ENCODE measurements at places on chromosomes 16 and 17.

- DNase-seq = peak; percentile 55
Measured at GRCh38 chr17:38798614-38799500, 499 bp downstream of the PIP4K2B start.

GRCh38 chr17:57439651-57440050, 183.3 kb downstream of the MSI2 start:
- no peak for DNase-seq

DNA sequence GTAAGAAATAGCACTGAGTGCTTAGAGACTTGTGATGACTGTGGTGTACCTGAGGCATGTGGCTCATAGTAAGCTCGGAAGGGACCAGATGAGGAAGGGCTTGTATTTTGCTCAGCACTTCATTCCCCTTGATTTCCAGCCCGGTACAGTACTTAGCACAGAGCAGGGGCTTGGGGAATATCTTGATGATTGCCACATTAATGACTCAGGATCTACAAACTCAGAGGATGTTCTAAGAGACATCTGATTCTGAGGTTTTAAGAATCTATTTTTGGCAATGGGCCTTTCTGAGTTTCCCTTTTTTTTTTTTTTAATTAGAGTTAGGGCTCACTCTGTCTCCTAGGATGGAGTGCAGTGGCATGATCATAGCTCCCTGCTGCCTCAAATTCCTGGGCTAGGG, 9.1 kb downstream of the ASPHD1 start:
- no peak for DNase-seq

- DNase-seq = peak; percentile 60
Measured at GRCh38 chr16:1773703-1774447, 941 bp upstream of the MRPS34 start.

DNA sequence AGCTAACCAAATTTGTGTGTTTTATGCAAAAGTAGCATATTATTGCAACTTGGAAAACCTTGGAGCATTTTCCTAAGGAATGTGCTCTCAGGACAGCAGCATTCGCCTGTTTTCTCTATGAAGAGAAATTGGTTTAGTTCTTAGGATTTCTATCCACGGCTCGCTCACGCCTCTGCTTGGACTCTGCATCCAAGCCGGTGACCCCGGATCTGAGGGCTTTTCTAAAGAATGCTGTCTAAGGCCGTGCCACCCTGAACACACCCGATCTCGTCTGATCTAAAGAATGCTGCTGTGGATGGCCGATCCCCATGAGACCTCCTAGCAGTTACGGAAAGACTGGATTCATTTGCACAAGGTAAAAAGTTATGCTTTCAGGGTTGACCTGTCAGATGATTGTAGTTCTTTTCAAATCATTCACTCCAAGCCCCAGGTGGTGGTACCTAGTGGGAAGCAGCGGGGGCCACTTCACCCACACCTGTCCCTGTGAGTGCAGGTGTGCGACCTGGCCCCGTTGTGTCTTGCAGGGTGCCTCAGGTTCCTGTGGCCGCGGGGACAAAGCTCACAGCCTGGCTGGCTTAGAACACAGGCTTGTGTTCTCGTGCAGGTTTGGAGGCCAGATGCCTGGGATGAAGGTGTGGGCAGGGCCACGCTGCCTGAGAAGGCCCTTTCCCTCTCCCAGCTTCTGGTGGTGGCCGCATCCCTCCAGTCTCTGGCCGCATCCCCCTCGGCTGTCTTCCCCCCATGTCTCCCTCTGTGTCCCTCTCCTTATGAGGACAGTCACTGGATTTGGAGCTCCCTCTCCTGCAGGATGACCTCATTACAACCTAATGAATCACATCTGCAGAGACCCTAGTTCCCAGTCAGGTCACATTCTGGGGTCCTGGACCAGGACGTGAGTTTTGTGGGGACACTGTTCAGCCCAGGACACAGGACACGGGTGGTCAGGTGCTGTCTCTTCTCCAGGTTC, 71.1 kb downstream of the BANP start:
- DNase-seq = no peak

- no peak for DNase-seq
Measured at GRCh38 chr16:87107201-87107600, 210.0 kb downstream of the C16orf95 start.

GRCh38 chr17:31318851-31319661, 2.4 kb downstream of the EVI2A start:
- no peak for DNase-seq

DNA sequence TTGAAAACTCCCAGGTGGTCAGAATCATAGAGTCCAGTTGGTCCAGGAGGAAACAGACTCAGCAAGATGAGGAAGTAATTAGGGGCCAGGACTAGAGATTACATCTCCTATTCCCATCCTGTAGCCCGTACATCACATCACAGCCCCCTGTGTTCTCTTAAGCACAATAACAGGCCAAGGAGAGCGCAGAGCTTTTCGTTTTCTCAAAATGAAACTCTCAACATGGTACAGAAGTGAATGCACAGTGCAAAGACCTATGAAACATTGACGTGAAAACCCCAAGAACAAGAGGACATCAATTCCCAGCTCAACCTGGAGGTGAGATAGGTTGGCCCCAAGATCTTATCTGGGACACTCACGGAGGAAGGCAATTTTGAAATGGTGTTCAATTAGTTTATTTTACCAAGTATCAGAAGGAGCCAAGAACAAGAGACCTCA, 9.0 kb downstream of the PIK3R5 start:
- no peak for DNase-seq

DNA sequence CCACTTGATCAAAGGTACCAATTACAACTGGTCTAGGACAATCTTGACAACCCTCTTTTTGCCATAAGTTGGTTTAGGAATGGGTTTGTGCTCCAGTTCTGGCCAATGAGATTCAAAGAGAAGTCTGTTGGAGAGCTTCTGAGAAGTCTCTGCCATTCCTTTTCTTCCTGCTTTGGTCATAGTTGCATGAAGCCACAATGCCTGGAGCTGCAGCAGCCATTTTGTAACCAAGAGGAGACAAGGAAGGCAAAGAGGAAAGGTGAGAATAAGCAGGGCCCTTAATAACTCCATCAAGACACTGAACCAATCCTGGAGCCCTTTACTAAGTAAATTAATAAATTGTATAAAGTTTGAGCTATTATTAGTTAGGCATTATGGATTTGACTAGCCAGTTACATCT, 3.4 kb upstream of the C17orf50 start:
- no peak for DNase-seq

- DNase-seq = no peak
Measured at GRCh38 chr16:48535369-48535787, 74.6 kb downstream of the N4BP1 start.

DNA sequence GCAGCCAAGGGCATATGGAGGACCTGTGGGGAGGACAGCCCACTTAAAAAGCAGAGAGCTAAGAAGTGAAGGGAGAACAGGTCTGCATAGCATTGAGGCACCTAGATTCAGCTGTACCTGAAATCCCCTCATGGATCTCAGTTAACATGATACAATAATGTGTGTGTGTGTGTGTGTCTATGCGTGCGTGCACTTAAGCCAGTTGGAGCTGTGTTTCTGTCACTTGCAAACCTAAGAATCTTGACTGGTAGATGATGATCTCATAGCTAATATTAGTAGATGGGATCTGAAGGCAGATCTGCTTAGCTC, 1.7 kb upstream of the ITPRIPL2 start:
- no peak for DNase-seq

DNA sequence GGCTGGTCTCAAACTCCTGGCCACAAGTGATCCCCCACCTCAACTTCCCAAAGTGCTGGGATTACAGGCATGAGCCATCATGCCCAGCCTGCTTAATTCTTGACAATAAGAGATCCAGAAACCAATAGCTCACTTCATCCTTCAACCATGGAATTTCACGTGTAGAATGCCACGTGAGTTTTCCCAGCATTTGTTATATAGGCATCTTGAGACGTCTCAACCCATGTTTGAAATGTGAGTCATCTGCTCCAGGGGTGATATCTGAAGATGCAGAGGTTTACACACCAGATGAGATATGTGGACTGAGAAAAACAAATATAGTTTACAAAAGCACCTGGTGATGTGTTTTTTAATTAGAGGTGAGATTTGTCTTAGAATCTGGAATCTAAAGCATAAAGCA, 7.1 kb downstream of the TEKT3 start:
- no peak for DNase-seq

- no peak for DNase-seq
Measured at GRCh38 chr16:85682516-85682915, 6.2 kb downstream of the GINS2 start.

DNA sequence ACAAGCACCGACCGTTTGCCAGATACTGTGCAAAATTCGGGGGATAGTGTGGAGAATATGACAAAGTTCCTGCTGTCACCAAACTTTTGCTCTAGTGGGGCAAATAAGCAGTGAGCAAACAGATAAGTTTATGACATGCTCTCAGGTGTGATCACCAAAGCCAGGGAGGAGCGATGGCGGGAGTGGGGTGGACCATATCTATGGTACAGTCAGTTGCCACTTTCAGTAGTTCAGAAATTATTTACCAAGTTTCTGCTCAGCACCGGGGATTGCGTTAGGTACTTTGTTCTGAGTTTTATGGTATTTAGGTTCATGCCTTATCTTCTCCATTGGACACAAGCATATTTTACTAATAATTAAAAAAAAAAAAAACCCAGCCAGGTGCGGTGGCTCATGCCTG, 11.9 kb downstream of the MSI2 start:
- DNase-seq = no peak

GRCh38 chr16:66653581-66654350, 42.8 kb downstream of the CMTM4 start:
- DNase-seq = no peak

GRCh38 chr17:63039342-63039741, 73.3 kb downstream of the TANC2 start:
- no peak for DNase-seq

DNA sequence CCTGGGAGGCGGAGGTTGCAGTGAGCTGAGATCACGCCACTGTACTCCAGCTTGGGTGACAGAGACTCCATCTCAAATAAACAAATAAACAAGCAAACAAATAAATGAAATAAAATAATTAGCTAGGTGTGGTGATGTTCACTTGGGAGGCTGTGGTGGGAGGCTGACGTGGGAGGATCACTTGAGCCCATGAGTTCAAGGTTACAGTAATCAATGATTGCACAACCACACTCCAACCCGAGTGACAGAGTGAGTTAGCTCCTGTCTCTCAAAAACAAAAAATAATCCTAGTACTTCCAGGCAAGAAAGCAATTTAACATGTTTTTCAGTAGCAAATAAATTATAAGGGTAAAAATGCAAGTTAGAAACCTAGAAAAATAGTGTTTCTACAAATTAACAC, 26.4 kb downstream of the CFDP1 start:
- no peak for DNase-seq

- DNase-seq = no peak
Measured at GRCh38 chr17:78595135-78595810, 18.1 kb upstream of the DNAH17 start.

- DNase-seq = peak; percentile 47
Measured at GRCh38 chr16:11642765-11643116, 25.5 kb upstream of the SNN start.

DNA sequence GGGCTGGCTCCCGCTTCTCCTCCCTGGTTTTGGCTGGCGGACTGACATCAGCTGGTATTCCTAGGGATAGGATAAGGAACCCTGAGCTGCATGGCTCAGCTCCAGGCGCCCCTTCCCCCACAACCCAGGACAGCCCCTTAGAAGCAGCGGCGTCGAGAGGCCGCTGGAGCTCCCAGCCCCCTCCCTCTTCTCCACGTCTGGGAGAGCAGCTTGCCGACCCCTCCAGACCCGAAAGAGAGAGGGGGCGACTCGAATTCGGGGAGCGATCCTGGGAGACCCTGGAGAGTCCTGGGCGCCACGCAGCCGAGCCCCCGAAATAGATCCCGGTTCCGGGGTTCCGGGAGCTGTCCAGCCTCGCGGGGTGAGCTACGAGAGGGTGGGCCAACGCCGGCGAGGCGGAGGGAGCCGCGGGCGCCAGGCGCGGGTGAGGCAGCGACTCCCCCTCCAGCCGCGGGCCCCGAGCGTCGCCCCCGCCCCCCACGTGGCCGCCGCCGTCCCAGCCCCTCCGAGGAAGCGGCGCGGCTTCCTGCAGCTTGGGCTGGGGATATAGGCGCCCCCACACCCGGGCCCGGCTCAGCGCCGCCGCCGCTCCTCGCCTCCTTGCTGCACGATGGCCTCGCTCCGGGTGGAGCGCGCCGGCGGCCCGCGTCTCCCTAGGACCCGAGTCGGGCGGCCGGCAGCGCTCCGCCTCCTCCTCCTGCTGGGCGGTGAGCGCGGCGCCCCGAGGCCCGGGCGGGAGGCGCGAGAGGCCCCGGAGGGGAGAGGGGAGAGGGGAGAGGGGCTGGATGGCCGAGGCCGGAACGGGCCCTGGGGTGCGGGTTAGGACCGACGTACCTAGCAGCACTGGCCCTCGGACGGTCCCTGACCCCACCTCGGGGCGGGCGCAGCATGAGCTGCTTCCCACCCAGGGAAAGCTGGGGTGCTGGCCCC, at the start of gene RAMP2:
Gene RAMP2, plus strand, starts transcription at position 576 of the 930 bp plus-strand sequence. Its CDS starts 35 bp downstream, at position 611.
- no peak for DNase-seq

DNA sequence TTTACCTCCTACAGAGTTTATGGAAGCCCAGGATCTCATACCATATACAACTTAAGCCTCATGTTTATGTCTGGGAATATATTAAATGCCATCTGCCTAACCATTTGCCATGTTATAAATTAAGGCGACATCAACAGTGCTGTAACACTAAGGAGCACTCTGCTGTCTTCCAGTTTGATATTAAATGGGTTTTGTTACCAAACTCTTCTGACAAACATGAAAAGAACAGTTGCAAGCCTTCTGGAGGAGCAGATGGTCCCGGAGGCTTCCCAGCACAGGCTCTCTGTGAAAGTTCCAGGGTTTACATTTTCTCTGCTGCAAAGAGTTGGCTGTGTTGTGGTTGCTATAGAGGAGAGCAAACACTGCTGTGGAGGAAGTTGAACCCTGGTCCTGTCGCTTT, 545.3 kb upstream of the SALL1 start:
- DNase-seq = no peak

- peak; percentile 51 for DNase-seq
Measured at GRCh38 chr16:50253514-50253910, 12.8 kb upstream of the ADCY7 start.

DNA sequence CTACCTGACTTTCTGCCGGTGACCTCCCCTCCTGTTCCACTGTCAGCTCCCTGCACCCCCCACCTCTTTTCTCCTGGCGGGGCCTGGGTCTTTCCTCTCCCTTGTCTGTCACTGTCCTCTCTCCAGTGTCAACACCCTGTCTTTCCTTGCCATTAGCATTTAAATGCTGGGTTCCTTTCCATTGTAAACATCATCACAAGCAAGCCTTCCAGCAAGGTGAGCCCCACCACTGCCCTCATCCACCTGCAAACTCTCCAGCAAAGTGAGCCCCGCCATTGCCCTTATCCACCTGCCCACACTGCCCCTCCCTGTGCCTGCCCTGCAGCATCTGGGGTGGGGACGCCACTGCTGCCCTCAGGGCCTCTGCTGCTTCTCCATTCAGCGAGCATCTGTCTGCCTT, 195.0 kb downstream of the ENGASE start:
- no peak for DNase-seq

DNA sequence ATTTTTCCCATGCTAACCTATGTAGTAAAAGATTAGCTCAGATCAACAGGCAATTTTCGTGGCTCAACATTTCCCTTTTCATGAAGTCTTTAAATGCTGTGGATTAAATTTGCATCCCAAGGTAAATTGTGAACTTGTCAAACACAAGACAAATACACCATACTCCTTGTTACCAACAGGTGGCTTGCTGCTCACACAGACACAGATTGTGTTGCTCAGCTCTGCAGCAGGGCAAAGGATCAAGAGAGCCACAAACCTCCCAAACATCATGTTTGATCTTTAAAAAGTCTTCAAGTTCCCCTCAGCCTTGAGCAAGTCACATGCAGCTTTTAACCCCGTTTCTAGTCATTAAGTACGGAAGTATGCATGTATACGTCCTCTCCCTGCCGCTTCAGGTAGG, 119.6 kb upstream of the CNTNAP4 start:
- DNase-seq = no peak

- DNase-seq = no peak
Measured at GRCh38 chr17:63445065-63445464, 1.0 kb downstream of the CYB561 start.

- no peak for DNase-seq
Measured at GRCh38 chr17:38656959-38657823, 17.6 kb downstream of the EPOP start.
